Muscle of leg (tissue), 16 donors: ENCODE measurements at places on chromosomes 1 and 21. TPM values are rescaled to one million over a fixed set of nuclear protein-coding genes. Genes with fewer than 3 reads are reported as not detected.

DNA sequence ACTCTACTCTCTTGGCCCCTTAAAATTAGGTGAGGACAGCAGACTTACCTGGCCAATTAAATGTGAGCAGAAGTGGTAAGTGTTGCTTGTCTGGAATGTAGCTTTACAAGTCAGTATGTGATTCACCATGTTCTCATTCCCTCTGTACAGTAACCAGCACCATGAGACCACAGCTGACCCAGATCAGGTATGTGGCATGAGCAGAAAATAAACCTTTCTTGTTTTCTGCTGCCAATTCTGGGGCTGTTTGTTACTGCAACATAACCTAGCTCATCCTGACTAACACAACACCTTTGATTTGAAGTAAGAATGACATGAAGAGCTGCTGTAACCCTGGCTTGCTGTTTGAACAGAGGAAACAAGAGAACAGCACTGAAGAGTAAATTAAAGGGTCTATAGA lies 24.9 kb downstream of the ITPKB start:
- DNase-seq: no peak

GRCh38 chr1:55188909-55189308 lies 26.3 kb downstream of the USP24 start:
- DNase-seq: peak; percentile 21

- DNase-seq: peak; percentile 82
Measured at GRCh38 chr1:218711884-218712674, 366.9 kb downstream of the TGFB2 start.

Gene KRTAP7-1
- not detected for total RNA-seq

Gene TFF2
- not detected for total RNA-seq

GRCh38 chr1:155938220-155938627 lies 3.2 kb upstream of the RXFP4 start:
- peak; percentile 86 for DNase-seq

DNA sequence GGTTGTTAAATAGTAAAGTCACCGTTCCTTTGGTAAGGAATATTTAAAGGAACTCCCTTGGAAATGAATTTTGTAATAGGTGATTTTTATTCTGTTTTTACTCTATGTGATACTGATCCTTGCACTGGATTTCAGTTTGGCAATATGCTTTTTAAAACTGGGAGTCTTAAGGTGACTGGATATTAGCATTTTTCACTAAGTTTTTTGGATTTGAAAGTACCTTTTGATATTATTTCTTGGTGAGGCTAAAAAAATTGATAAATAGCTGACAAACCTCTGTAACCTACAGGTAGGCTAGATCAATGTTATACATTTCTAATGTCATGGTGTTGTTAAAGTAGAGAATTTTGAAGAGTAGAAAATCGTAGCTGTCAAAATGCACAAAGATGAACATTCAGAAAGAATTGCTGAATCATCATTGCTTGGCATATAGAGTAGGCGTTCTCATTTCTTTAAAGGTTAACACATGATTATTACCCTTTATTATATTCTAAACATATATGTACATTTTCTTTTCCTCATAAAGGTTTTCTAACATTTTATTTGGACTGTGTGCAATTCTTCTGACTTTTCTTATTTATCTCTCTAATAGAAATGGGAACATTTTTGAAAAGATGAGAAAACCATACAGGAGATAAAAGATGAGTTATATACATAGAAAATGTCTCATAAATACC lies 1.5 kb upstream of the DNAJB4 start:
- no peak for DNase-seq

DNA sequence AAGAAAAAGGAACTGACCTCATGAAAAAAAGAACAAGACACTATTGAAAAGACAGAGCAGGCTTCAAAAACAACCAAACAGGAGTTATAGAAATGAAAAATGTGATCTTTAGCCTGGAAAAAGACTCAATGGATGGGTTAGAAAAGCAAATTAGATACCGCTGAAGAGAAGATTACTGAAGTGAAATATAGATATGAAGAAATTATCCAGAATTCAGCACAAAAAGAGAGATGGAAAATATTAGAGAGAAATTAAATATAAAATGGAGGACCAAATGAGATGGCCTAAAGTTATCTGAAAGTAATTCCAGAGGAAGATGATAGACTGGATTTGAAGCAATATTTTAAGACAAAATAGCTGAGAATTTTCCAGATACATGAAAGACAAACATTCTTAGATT lies 63.0 kb downstream of the SLC37A1 start:
- DNase-seq: no peak

DNA sequence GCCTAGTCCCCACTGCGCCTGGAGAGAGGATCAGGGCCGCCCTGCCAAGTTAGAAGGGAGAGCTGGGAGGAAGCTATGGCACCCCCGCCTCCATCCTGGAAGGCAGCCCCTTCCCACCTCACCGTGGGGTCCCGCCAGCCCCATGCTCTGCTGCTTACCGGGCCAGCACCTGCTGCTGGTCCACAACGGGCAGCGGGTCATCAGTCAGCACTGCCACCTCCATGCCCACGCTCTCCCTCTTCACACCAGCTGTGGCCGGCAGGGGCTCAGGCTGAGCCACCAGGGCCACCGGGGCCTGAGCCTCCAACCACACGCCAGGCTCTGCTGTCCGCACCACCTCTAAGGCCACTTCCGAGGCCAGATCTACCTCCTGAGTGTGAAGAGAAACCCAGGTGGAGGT lies 23.5 kb upstream of the DDOST start:
- DNase-seq: no peak

GRCh38 chr1:180611016-180611930 lies 20.5 kb upstream of the XPR1 start:
- DNase-seq: peak; percentile 48

Gene CD84
- total RNA-seq: 2.0 TPM

Gene GABRD
- total RNA-seq: 0.35 TPM

GRCh38 chr1:112850034-112850757 lies 105.8 kb downstream of the SLC16A1 start:
- no peak for DNase-seq

Gene BMP8B
- total RNA-seq: 0.71 TPM

GRCh38 chr1:215418876-215419447 lies 148.1 kb upstream of the KCTD3 start:
- DNase-seq: no peak

DNA sequence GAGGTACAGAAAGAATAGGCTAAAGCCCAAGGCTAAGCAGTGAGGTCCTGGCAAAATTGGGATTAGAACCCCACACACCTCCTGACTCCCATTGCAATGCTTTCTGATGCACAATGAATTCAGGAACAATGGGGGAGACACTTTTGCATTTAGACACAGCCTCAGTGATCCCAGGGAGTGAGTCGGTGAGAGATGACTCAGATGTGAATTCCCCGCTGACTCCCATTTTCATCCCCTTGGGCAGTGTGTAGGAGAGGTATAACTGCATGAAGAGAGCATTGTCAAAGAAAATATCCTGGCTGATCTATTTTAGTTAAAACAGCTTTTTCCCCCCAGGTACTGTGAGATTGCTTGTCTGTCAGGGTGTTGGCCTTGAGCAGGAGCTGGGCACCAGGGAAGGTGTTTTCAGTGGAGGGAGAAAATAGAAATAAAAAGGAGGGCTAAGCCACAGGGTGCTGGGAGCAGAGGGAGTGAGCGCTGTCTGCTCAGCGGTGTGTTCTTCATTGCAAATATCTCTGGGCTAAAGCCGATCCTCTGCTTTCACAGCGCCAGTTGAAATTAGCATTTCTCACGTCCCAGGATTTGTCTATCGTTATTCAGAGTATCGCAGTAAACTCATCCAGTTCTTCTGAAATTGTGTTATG lies 247.7 kb upstream of the PTBP2 start:
- no peak for DNase-seq

DNA sequence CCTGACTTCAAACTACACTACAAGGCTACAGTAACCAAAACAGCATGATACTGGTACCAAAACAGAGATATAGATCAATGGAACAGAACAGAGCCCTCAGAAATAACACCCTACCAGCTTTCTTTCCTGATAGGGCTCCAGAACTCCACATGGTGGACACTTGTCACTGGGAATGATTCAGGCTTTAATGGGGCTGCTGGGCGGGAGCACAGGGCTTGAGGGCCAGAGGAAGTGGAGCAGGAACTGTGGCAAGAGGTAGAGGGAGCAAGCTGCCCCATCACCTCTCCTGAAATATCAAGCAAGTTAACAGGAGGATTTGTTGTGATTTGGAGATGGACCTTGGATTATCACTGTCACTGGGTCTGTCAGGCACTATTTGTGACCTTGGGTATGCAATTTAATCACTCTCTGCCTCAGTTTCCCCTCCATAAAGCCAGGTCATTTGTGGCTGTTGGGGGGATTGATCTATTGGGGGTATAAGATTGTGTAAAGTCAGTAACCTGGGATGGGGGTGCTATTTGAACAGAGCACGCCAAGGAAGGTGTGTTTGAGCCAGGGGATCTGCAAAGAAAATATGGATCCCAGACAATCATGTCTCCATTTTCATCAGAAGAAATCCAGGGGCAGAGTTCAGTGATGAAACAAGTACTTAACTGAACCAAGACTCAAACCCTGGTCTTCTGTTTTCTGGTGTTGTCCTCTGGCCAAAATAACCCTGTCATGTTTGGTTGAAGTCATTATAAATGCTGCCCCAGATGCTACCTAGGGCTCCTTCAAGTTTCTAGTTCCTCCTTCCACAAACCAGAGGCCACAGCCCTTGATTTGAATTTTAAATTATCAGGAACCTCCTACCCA lies 25.2 kb downstream of the ETS2 start:
- no peak for DNase-seq

GRCh38 chr21:36847189-36847588 lies 119.3 kb downstream of the HLCS start:
- DNase-seq: peak; percentile 26

DNA sequence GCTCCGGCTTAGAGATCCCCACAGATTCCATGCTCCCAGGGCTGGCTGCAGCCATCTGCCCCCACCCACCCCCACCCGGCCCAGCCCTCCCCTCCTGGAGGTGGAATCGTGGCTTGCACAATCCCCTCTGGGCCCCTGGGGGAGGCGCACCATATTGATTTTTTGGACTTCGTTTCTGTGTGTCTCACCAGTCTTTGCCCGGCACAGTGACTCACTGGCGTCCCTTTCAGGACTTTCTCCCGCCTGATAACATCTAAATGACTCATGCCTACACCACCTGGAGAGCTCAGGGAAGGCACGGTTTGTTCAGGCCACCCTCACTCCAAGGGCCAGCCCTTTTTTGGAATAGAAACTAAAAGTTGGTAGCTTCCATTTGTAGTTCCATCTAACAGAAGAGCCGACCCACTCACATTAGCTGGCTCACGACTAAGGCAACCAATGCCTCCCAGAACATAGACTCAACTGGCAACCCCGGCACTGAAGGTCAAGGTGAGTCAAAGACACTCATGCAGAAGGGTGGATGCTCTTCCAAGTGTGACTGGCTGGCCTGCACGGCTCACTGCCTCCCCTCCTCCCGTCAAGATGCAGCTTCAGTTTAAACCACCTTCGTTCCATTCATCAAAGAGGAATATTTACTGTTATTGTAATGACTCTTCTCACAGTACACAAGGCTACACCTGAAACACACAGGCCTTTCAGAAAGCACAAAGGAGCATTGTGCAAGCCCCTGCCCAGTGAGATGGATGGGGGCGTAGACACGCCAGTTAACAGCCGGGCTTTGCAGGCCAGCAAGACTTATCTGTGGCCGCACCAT lies 18.1 kb upstream of the ETS2 start:
- DNase-seq: no peak

- no peak for DNase-seq
Measured at GRCh38 chr1:119968068-119968492, 71.8 kb upstream of the ADAM30 start.

DNA sequence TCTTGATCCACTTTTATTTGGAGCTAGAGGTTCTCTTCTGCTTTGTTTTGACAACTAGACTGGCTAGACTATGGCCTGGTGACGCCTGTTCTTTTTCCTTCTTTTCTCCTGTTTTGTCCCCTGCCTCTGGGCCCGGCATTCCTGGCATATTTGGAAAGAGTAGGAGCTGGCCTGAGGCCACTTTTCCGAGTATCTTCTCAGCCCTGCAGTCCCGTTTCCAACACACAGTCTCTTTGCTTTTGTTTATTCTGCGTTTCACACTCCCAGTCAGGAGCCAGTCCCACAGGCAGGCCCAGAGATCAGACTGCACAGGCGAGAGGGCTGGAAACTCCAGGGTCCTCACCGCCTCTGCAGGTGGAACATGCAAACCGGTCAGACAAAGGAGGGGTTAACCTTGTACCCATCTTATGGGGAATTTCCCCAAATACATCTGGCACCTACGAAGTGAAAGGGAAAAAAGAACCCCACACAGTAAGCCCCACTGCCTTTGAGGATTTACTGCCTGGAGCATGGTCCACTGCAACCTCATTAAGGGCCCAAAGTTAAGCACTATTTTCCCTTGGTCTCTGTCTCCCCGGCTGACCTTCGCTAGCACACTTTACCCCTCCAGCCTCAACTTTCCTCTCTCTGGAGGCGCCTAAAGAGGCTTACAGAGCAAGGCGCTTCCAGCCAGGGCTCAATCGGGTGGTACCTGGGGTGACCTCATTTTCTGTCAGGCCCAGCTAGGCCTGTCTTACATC lies 141.1 kb downstream of the TOMM20 start:
- peak; percentile 92 for DNase-seq

Gene CFAP107
- 0.62 TPM for total RNA-seq

DNA sequence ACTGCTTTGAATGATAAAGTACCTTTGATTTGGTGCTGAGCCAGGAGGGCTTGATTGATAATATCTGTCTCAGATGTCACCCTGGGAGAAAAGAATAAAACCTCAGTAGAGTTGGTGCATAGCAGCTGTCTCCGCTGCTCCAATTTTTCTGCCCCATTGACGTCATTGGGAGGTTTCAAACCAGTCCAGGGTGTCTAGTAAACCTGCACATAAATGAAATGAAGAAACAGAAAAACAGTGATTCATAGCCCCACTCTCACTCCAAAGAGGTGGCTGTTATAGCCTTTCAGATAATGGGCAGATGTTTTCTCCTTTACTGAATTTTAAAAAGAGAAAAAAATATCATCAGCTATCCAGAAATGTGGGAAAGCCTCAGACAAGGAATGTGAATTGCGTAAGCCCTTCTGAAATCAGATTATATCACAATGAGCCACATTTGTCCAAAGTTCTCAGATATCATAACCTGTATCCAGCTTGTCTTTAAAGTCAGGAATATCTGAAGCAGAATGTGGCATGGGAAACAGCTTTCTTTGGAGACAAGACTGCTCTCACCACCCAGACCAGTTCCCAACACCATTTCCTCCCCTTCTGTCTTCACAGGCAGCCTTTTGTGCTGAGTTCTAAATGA lies 351.3 kb upstream of the SGIP1 start:
- peak; percentile 35 for DNase-seq

Gene SH3D21
- total RNA-seq: 2.3 TPM

Gene RGS13
- 0.89 TPM for total RNA-seq
